ENCODE measurements at places on chromosomes 2 and 18.

- no peak for DNase-seq
Observed at GRCh38 chr18:45891806-45892205, 66.3 kb downstream of the SIGLEC15 start.

DNA sequence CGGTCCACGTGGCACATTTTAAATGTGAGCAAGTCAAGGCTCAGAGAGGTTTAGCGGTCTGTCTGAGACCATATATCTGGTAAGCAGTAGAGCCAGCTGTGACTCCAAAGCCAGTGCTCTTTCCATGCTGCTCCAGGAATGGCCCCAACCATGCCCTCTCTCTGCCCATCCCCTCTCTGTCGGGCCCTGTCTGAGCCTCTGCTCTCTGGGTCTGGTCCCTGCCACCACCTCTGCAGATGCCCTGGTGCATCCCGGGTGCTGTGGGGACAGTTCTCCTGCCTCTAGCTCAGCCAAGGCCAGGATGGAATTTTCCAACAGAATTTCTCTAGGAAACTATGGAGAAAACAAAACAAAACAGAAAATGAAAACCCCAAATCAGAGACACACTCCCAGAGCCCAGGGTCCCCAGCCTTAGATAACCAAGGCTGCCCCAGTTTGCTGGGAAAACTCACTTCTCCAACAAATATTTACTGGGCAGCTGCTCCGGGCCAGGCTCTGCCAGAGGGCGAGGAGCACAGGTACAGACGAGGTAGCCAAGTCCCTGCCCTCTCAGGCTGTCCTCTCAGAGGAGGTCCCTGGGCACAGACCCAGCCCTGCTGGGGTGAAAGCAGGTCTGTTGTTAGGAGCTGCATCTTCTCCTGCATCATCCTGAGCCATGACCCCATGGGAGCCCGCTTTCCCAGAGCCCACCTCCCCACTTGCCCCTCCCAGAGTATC is 9.2 kb downstream of the ADRA2B start:
- DNase-seq: no peak

DNA sequence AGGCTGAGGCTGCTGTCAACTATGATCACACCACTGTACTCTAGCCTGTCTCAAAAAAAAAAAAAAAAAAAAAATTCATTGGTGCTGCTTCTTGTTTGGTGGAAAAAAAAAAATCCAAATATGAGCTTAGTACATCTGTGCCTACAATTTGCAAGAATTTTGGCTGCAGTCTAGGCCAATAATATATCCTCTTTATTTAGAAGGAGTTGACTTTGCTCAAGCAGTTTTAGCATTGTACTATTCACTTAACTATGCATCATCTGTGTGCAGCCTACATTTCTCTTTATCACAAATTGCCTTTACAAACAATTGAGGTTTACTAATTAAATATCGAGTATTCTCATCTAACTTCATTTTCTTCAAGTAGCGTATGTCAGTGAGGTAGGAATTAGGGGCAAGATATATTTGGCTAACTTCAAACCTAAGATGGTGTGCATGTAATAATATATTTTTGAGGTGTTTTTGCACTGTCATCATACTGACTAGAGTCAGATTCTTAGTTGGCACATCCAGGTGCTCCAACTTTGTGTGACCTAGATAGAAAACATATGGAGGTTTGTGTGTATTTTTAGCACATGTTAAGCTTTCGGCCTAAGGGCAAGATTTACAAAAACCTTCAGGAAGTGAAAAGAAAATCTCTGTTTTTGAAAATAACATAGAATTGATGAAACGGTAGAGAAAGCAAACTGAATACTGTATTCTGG is 51.8 kb downstream of the PMS1 start:
- DNase-seq: no peak

- no peak for DNase-seq
Observed at GRCh38 chr2:205107810-205108209, 562.5 kb downstream of the PARD3B start.

GRCh38 chr2:158291544-158292180 is 164.9 kb downstream of the CCDC148 start:
- DNase-seq: no peak

DNA sequence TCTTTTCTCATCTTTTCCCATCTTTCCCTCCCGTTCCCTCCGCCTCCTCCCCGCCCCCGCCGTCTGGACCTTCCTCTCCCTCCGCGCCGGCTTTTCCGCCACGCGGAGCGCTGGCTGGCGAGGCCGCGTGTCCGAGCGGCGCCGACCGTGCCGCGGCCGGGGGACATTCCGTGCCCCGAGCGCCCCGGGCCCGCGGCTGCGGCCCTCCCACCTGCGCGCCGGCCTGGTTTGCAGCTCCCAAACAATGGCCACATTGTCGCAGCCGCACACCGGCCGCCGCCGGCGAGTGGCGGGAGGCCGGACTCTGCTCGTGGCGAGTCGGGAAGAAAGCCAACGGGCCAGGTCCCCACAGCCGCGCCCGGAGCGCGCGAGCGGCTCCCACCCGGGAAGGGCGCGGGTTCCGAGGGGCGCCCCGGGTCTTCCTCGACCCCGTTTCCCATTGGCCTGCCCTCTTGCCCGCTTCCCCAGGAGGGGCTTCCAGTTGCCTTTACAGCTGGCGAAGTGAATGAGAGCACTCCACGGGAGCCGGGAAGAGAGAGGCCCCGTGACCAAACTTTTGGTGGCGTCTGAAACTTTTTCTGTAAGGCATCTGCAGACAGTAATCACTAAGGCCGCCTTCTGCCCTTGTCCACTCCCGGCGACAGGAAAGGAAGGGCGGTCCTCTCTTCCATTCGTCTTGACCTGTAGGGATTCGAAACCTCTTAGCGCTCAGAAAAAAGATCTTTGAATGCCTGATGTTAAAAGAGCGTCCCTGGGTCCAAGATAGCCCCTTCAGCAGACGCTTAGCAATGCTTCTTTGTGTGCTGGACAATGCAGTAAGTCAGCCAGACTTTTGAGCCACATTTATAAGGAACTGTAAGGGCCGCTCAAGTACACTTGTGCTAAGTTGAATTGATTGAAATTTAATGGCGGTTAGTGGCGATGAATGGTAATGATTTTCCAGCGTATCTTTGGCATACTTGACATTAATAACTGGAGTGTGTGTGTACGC is 6.2 kb downstream of the GLI2 start:
- no peak for DNase-seq
